ENCODE measurements at places on chromosomes 16 and 17.

DNA sequence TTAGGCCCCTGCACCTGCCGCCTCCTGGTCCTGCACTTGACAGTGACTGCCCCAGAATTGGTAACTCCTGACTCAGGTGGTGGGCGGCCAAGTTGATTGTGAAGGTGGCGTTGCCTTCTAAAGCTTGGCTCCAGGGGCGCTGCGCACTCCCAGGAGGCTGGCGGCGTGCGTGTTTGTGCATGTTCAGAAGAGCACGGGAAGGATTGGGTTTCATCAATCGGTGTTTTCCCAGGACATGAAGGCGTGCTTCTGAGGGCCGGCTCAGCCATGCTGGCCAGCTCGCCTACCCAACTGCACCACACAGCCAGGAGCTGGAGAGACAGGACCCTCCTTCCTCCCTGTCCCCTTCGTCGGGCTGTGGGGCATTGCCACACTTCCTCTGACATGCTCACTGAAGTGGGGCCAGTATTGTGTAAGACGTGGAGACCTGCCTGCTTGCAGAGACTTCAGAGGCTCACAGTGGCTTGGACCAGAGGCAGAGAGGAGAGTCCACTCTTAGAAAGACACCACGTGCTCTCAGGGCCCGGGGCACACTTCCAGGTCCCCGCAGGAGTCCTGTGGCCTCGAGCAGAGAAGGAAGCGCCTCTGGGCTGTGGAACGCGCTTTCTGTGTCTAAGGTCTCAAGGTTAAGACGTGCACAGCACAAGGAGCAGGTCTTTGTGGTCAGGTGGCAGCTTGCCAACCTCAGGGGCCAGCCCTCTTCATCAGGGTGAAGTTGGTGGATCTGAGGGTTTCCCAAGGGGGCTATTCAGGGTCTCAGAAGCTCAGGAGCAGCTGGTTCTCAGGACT lies 2.8 kb downstream of the RAB40C start:
- H3K4me3 ChIP-seq: no peak overlapping the region
- H3K36me3 ChIP-seq: no peaks in the 10 kb centered on the region
- H3K27me3 ChIP-seq: peaks cover 19% of the 10 kb centered on the region
- peaks cover 11% of the 10 kb centered on the region for H3K4me1 ChIP-seq
- no peak overlapping the region for H3K27ac ChIP-seq

DNA sequence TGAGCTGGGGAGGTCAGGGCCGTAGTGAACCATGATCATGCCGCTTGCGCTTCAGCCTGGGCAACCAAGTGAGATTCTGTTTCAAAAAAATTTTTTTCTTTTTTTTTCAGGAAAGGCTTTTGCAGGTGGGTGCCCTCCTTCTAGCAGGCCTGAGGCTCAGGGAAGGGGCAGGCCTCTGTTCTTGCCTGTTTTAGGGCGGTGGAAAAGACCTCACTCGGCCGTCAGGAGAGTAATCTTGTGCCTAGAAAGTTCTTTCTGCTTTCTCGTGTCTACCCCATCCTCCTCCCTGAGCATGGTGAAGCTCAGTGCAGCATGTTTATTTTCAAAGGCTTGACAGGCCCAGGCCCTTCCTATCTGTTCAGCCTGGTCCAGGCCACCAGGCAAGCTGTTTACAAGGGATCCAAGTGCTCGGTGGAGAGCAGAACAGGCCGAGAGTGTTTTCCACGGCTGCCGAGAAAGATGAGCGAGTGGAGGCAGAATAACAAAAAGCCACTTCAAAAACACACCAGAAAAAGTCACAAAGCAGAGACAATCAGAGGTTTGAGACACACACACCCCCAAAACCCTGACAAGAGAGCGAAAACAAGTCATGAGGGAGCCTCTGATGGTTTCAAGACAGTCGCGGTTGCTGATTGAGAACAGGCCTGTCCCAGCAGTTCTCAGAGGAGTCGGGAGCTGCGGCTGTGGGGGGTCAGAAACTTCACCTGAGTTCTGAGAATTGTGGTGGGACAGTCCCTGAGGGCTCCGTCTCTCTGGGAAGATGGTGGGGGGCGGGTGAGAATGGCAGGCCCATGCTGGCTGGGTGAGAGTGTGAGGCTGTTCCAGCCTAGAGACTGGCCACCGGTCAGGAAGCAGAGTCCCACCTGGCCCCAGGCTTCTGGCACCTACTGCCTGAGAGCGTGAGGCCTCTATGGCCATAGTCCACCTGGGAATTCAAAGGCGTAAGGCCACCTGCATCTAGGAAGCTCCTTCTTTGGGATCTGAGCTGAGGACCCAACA lies 37.5 kb upstream of the CCR7 start:
- no peaks in the 10 kb centered on the region for H3K36me3 ChIP-seq
- H3K4me3 ChIP-seq: no peak overlapping the region
- no peaks in the 10 kb centered on the region for H3K27me3 ChIP-seq
- H3K4me1 ChIP-seq: peaks cover 17% of the 10 kb centered on the region
- no peak for DNase-seq

GRCh38 chr17:10803830-10804475 lies at the start of gene TMEM238L:
Gene TMEM238L (minus strand): TSS chr17:10804099. CDS start chr17:10803963, 136 bp downstream.
- DNase-seq: no peak
- H3K27me3 ChIP-seq: no peaks in the 10 kb centered on the region
- no peak within 1 kb of the TSS for H3K27ac ChIP-seq
- peaks cover 21% of the 10 kb centered on the region for H3K4me1 ChIP-seq
- no peaks in the 10 kb centered on the region for H3K36me3 ChIP-seq
- no peak within 1 kb of the TSS for H3K4me3 ChIP-seq

DNA sequence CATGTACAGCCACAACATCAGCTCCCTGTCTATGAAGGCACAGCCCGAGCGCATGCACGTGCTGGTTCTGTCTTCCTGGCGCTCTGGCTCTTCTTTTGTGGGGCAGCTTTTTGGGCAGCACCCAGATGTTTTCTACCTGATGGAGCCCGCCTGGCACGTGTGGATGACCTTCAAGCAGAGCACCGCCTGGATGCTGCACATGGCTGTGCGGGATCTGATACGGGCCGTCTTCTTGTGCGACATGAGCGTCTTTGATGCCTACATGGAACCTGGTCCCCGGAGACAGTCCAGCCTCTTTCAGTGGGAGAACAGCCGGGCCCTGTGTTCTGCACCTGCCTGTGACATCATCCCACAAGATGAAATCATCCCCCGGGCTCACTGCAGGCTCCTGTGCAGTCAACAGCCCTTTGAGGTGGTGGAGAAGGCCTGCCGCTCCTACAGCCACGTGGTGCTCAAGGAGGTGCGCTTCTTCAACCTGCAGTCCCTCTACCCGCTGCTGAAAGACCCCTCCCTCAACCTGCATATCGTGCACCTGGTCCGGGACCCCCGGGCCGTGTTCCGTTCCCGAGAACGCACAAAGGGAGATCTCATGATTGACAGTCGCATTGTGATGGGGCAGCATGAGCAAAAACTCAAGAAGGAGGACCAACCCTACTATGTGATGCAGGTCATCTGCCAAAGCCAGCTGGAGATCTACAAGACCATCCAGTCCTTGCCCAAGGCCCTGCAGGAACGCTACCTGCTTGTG lies 10.7 kb downstream of the CHST4 start:
- no peak overlapping the region for H3K4me3 ChIP-seq
- no peaks in the 10 kb centered on the region for H3K27me3 ChIP-seq
- H3K36me3 ChIP-seq: no peaks in the 10 kb centered on the region
- H3K4me1 ChIP-seq: 0 out of 2 replicates have a peak, but pooled peaks cover 2% of the 10 kb centered on the region

DNA sequence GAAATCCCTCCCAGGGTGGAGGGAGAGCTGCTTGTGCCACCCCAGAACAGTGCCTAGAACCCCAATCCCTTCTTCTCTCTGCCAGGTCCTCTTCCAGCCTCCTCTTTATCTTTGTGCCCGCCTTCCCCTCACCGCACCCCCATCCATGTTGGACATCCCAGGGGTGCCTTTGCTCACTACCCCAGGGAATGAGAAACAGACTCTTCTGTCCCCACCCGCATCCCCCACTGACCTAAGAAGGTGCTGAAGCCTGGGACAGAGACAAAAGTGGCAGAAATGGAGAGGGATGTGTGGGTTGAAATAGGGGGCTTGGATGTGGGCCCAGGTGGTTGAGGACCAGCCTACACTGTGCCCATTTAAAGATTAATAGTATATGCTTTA lies 17.0 kb downstream of the ALOX15B start:
- H3K27me3 ChIP-seq: peaks cover 24% of the 10 kb centered on the region
- H3K27ac ChIP-seq: no peak overlapping the region
- H3K4me3 ChIP-seq: no peak overlapping the region

GRCh38 chr16:80047842-80048241 lies 447.3 kb upstream of the MAF start:
- no peaks in the 10 kb centered on the region for H3K27me3 ChIP-seq
- H3K27ac ChIP-seq: no peak overlapping the region
- DNase-seq: no peak
- H3K4me3 ChIP-seq: no peak overlapping the region

- no peaks in the 10 kb centered on the region for H3K27me3 ChIP-seq
- no peak for DNase-seq
- H3K36me3 ChIP-seq: no peaks in the 10 kb centered on the region
- H3K27ac ChIP-seq: no peak overlapping the region
- no peaks in the 10 kb centered on the region for H3K4me1 ChIP-seq
- H3K4me3 ChIP-seq: no peak overlapping the region
Observed at GRCh38 chr16:57603115-57604024, 25.1 kb upstream of the ADGRG1 start.

DNA sequence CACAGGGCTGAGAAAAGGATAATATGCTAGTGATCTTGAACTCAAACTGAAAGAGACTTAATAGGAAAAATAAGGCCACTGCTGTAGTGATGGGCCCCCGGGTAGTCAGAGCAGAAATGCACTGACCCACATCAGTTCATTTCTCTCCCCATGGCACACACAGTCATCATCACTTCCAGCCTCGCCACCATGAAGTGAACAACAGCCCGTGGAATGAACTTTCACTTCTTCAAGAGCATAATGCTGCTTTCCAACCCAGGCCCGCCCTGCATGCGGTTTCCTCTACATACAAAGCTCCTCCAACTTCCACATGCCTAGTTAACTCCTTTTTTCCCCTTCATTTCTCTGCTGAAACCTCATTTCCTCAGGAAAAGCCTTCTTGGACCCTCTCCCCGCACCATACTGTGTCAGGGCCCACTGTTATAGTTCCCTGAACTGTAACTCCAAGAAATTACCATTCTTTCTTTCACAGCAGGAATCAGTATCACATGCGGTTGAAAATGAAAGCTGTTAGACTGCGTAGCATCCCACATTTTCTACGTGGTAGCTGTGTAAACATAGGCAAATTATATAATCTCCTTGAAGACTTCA lies 65.8 kb upstream of the SMIM36 start:
- DNase-seq: no peak
- no peak overlapping the region for H3K27ac ChIP-seq
- H3K36me3 ChIP-seq: no peaks in the 10 kb centered on the region

DNA sequence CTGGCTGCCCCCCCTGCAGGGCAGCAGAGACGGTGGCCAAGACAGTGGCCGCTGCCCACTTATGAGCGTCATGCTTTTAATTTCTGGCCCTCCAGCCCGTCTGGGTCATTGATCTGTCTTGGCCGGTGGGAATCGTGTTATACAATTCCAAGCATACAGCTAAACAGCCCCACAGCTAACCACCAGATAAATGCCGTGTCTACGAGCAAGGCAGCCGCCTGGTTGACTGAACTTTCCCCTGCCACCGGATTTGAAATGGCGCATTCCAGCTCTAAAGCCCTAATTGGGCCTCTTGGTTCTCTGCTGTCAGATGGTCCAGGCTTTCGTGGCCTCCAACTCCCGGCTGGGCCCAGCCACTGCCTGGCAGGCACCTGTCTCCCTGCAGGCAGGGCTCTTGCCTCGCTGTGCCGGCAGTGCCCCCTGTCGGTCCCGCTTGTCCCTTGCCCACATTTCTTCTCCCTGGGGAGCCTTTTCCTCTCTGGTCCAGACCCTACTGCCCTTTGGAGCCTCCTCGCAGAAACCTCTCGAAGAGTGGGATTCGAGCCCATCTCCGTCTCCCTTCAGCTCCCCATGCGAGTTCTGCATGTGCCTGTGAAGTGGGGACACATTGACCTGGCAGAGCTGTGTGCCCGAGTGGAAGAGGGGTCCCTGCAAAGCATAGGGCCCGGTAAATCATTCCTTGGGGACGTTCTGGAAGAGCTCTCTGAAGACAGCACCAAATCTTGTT lies 1.8 kb upstream of the RBFOX3 start:
- H3K4me3 ChIP-seq: no peak overlapping the region
- no peaks in the 10 kb centered on the region for H3K36me3 ChIP-seq
- peaks cover 61% of the 10 kb centered on the region for H3K27me3 ChIP-seq
- DNase-seq: peak; percentile 93
- peaks cover 12% of the 10 kb centered on the region for H3K4me1 ChIP-seq

DNA sequence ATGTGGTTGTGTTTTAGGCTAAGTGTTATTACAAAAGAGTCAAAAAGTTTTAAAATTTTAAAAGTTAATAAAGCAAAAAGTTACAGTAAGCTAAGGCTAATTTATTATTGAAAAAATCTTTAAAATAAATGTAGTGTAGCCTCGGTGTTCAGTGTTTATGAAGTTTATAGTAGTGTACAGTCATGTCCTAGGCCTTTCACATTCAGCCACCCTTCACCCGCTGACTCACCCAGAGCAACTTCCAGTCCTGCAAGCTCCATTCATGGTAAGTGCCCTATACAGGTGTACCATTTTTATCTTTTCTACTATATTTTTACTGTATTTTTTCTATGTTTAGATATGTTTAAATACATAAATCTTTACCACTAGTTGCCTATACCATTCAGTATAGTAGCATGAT lies 98.5 kb upstream of the RPRML start:
- H3K27ac ChIP-seq: no peak overlapping the region
- peaks cover 2% of the 10 kb centered on the region for H3K36me3 ChIP-seq
- peaks cover 5% of the 10 kb centered on the region for H3K4me1 ChIP-seq
- no peaks in the 10 kb centered on the region for H3K27me3 ChIP-seq
- no peak for DNase-seq

GRCh38 chr16:70410734-70411133 lies 28.2 kb downstream of the ST3GAL2 start:
- no peak overlapping the region for H3K27ac ChIP-seq
- no peaks in the 10 kb centered on the region for H3K27me3 ChIP-seq
- no peak overlapping the region for H3K4me3 ChIP-seq
- DNase-seq: no peak
- H3K4me1 ChIP-seq: peaks cover 20% of the 10 kb centered on the region

DNA sequence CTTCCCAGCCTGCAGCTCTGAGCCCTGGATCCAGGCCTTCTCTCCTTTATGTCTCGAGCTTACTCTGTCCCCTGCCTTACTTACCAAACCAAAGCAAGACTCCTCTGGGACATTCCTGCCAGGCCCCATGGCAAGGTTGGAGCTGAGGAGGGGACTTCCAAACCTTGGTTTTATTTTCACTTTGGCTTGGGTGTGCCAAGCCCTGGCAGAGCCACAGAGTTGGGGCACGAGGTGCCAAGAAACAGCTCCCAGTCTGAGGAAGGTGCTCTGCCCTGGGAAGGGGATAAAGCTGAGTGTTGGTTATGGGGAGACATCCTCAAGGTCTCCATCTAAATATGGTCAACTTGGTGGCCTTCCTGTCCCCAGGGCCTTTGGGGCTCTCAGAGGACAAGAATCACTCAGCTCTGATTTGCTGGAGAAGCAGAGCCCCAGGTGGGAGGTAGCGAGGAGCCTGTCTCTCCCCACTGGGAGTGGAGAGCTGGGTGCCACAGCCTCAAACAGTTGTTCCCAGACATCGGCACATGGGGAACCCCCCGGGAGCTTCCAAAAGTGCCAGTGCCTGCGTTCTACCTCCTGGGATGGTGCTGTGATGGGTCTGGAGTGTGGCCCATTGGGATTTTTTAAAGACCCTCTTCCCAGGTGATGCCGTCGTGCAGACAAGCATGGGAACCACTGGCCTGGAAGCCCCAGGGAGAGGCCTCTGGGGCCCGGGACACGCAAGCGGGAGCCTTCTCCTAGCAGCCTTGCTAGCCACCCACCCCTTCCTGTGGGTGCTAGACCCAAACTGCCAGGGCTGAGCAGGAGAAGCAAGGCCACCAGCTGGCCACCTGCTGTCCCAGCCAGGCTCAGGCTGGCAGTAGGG lies 10.3 kb downstream of the NLRC5 start:
- no peak for DNase-seq
- no peak overlapping the region for H3K27ac ChIP-seq
- no peaks in the 10 kb centered on the region for H3K36me3 ChIP-seq
- H3K4me3 ChIP-seq: no peak overlapping the region

All from WTC11 (cell line).